CD4-positive, alpha-beta T cell treated with Interferon alpha-2 for 1 hour (primary cell): ENCODE measurements at places on chromosomes 12 and 14.

DNA sequence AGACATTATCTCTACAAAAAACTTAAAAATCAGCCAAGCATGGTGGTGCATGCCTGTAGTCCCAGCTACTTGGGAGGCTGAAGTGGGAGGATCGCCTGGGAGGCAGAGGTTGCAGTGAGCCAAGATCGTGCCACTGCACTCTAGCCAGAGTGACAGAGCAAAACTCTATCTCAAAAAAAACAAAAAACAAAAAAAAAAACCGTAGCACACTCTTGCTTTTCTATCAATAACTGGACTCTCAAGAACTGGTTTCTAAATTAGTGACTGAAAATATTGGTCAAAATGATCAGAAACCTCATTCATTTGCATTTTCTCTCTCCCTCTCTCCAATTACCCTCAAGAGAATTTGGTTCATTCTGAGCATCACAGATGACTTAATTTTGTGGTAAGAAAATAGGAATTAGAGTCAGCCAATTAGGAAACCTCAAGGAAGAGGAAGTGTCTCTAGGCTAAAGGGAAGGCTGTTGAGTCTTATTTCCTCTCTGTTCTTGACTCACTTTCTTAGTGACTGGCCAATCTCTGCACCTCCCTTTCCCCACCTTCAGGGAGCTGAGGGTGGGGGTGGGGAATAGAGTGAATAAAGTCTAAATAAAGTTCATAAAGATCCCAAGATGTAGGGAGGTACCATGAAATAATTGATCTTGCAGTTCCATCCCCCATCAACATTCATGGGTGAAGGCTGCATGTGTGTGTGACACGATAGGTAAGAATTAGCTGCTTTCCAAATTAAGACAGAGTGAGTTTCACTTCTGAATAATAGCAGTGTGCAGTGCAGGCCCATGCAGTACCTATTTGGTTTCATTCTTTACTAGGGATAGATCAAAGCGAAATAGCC lies 6.8 kb upstream of the PSMA6 start:
- peak; percentile 50 for DNase-seq

- no peak for DNase-seq
Observed at GRCh38 chr12:130555628-130556485, 160.2 kb downstream of the RIMBP2 start.

DNA sequence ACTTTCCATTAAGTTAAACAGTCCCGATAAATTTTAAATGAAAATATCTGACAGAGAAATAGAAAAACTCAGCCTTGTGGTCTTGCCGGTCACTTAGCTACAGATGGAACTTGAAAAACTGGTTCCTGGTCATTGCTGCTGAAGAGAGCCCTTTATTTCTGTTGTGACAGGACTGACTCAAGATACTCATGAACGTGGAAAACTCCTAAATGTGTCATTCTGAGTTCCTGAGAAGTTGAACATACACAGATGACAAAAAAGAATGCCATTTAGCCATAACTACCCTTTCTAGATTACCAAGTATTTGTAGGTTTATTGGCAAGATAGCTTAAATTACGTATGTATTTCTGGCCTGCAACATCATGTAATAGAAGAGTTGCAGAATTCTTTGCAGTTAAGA lies 134.2 kb downstream of the HMGA2 start:
- DNase-seq = no peak

DNA sequence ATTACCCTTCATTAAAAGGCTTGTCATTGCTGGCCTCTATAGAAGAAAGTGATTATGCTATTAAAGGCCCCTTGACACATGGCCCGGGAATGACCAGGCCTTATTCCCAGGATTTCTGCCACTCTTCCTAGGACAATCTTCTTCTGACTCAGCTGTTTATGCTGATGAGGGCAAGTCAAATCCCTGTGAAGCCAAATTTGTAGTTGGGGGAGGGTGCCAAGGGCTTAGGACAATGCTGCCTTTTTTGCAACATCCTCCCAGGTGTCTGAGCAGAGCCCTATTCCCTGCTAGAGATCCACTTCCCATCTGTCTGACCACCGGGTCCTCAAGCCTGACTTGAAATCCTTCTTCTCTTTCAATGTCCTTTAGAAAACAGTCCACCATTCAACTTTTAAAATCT lies 230.7 kb upstream of the SRRM4 start:
- no peak for DNase-seq

DNA sequence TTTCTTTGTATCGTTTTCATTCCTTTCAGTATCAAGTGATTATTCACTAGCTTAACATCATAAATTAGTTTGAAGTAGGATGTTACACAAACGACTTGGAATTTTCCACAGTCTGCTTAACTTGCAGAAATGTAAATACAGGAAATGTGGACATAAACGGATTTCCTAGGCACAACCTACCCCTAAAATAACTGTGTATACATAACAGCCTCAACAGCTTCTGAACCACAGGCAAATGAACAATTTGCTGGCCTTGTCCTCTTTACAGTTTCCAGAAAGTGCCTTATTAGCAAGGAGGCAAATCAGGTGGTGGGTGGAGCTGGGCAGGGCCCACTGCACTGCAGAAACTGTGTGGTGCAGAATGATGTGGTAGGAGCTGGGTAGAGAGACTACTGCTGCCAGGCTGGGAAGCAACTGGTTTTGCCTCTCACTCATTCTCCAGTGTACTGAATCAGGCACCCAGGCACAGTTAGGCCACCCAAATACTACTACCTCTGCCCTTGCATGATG lies 14.1 kb downstream of the DRAM1 start:
- no peak for DNase-seq

- DNase-seq = no peak
Observed at GRCh38 chr12:45248095-45248494, 32.2 kb downstream of the ANO6 start.

- no peak for DNase-seq
Observed at GRCh38 chr12:6432991-6433390, 11.8 kb upstream of the CD27 start.

GRCh38 chr14:78519863-78520262 lies 349.7 kb downstream of the NRXN3 start:
- no peak for DNase-seq

DNA sequence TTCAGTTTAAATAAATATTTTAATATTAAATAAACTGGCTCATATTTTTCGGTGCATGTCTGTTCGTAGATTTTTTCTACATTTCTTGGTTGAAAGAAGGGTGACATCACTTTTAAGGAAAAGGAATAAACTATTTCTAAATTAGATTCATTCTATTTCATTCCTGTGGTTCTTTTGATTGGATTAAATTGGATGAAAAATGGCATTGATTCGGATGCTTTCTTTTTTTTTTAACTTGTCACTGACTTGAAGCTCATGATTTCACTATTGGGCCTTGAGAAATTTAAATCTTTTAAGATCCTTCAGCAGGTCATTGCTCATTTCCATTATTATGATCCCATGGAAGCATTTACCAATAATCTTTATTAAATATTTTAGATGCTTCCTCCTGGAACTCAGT lies 113.1 kb upstream of the RASSF8 start:
- DNase-seq = no peak

DNA sequence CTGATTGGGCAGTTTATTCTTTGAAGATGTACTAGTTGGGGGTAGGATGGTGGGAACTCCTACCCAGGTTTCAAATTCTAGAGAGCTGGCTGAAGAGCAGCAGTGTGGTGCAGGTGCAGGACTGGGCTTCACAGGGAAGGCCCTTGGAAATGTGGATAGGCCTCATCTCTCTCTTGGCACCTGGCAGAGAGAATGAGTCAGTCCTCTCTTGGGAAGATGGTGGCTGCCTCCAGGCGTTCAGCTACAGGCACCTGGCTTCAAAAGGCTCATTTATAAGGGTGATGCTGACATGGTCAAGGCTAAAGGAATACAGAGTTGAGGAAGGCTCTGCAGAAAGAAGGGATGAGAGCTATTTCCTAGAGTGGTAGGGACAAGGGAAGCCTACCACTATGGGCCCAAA lies 179.7 kb upstream of the VASH1 start:
- DNase-seq = no peak

DNA sequence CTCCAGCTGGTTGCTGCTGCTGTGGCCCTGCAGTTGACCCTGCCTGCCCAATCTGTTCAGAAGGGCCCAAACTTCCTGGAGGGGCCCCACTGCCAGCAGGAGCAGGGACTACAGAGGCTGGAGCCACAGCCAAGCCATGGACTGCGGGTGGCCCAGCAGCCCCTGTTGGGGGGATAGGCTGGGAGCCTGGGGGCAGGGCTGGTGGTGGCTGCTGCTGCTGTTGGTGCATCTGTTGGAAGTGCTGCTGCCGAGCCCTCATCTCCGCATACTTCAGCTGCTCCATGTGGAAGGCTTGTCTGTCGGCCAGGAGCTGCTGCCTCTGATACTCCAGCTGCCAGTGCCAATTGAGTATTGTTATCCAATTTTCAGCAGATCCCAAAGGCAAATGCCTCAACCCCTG lies 7.2 kb downstream of the MYL6 start:
- DNase-seq = no peak

DNA sequence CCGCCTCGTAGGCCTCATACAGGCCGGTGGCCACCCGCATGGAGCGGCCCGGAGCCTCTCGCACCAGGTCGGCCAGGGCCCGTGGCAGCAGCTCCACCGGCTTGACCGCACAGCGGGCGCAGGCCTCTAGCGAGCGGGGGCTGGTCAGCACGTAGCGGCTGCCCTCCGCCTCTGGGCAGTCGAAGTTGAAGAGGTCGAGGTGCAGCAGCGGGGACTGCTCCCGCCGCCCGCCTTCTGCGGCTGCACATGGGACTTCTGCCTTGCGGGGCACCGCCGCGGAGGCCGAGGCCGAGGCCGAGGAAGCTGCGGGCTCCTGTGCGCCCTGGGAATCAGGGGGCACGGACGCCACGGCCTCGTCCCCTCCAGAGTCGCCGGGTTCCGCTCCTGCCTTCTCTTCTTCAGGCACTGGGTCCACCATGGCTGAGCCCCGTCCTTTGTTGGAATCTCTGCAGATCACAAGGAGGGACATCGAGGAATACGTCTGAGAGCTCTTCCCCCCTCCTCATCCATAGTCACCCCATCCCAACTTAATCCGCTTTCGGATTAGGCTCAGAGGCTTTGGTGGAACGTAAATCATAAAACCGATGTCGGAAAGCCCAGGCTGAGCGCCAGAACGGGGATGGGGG lies 1.4 kb downstream of the CCDC177 start:
- DNase-seq = no peak

DNA sequence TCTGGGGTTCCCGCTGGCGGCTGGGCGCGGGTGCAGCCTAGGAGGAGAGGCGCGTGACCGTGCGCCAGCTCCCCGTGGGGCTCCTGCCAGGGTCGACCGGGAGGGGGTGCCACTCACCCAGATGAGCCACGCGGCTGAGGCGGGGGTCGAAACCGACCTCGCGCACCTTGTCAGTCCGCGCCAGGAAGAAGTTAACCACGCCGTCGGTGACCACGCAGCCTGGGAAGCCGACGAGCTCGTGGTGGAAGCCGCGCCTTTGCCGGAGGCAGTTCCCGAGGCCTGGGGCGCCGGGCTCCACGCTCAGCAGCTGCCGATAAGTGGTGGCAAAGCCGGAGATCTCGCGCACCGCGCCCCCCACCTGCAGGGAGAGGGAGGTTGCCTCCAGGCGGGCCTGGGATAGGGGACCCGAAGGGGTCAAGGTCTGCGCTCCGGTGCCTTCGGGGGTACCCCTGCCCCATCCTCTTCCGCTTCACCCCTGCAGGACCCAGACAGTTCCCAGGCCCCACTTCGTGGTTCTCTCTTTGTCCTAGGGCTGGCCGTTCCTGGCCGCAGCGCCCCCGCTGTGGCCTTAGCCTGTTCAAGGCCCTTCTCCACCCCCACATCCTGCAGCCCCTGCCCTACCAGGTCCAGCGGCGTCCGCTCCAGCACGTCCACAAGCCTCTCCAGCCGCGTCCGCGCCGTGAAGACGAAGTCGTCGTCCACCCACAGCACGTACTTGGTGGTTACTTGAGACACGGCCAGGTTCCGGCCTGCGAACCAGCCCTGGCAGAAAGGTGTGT lies 5.3 kb downstream of the B4GALNT1 start:
- DNase-seq = no peak

- DNase-seq = no peak
Observed at GRCh38 chr14:78259831-78260230, 89.7 kb downstream of the NRXN3 start.

- no peak for DNase-seq
Observed at GRCh38 chr14:57573173-57573572, 79.5 kb upstream of the CCDC198 start.

DNA sequence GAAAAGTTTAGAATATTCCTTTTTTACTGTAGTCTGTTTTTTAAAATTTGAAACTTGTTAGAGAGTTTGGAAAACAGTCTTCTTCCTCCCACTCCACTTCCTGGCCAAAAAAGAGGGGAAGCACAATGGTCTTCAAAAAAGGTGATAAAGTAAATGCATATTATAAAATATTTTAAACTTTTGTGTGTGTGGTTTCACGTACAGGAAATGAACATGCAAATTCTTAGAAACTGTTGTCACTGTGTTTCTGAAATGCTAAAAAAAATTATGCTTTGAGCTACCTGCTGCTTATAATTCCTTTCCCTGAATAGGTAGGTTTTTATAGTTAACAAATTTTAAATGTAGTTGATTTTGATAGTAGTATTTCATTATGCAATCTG lies 2.9 kb downstream of the FGFR1OP2 start:
- no peak for DNase-seq

DNA sequence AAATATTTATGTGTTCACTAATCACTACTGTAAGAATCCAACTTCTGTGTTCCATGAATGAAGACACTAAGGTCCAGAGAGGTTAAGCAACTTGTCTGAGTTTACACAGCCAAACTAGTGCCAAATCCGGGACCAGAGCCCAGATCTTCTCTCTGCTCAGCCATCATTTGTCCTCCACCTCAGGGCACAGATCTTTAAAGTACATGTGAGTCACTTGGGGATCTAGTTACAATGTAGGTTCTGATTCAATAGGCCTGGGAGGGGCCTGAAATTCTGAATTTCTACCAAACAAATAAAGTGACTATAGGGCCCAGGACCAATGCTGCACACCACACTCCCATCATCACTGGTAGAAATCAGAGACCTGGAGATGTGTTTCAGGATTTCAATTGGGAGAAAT lies 162.9 kb downstream of the GXYLT1 start:
- no peak for DNase-seq

DNA sequence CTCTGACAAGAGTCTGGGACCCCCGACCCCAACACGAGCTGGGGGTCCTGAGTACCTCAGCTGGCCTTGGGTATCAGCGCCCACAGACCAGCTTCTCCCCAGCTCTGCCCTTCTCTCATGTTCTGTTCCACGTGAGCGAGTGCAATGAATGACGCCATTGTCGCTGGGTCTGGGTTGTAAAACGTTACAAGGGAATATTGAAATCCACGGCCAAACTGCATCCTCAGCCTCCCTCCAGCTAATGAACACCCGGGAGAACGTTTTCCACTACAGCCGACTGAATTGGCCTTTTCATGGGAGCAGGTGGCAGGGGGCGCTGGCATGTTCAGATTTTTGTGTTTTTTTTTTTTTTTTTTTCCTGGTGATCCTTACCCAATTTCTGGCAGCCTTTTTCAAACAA lies 34.7 kb downstream of the TBX5 start:
- DNase-seq = no peak

DNA sequence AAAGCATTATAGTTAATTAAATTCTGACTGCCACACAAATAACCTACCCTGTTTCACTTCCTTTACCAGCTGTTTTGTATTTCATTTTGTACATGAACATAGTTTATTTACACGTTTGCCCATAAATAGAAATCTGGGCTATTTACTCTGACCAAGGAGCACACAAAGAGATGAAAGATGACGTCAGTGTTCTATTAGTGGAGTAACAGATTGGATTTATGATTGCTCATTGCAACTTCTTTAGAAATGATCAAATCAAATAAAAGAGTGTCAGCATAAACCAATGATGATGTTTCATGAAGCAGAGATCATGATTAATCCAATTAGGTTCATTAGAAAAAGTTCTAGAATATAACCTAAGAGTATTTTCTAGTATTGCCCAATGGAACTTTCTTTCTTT lies 12.0 kb upstream of the RTL1 start:
- DNase-seq = no peak
